ENCODE measurements at places on chromosomes 2 and 18.

GRCh38 chr2:119227346-119227745, 3.7 kb downstream of the STEAP3 start:
- DNase-seq = no peak

- no peak for DNase-seq
Observed at GRCh38 chr2:235171550-235172031, 219.8 kb downstream of the SH3BP4 start.

GRCh38 chr2:38268691-38269327, 108.3 kb downstream of the ATL2 start:
- no peak for DNase-seq

GRCh38 chr2:8524823-8525222, 157.0 kb upstream of the ID2 start:
- DNase-seq = no peak

DNA sequence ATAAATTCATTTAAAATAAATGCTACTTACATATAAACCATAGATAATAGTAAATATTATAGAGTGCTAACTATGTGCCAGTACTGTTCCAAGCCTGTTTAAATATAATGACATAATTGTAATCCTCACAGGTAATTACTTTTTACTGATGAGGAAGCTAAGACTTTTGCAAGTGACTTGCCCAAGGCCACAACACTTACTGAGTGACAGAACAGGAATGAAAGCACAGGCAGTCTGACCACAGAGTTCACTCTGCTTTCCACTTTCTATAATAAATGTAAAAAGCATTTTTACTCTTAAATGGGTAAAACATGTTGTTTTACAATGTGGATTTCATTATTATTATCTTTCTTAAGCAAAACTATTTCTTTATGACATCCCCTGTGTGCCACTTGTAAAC, 537.8 kb upstream of the SLC39A10 start:
- no peak for DNase-seq

GRCh38 chr2:56753182-56753581, 569.4 kb downstream of the CCDC85A start:
- no peak for DNase-seq

- no peak for DNase-seq
Observed at GRCh38 chr2:144383571-144384100, 136.3 kb downstream of the ZEB2 start.

- no peak for DNase-seq
Observed at GRCh38 chr2:119794237-119794636, 34.5 kb downstream of the PTPN4 start.

DNA sequence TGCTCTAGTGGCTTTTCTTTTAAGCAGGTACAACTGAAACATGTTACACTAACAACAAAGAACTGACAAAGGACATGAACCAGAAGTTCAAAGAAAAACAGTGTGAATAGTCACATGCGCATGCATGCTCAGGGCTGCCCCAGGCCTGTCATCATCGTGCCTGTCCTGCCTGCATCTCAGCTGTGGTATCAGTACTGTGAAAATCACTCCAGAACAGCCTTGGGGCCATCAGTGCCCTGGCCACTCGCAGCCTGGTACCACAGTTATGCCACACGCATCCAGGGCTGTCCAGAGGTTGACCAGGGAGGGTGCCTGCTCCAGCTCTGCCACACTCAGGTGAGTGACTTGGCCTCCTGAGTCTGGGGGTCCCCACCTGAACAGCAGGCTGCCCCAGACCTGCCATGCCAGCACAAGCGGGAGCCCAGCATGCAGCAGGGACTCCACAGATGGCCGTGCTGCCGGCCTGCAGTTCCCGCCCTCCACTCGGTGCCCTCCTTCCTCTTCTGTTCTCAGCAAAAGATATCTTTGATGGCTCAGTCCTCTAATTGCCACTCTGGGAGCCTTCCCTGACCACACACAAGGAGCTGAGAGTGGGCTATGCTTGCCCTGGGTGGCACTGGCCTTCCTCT, 12.3 kb downstream of the LIMS2 start:
- no peak for DNase-seq

DNA sequence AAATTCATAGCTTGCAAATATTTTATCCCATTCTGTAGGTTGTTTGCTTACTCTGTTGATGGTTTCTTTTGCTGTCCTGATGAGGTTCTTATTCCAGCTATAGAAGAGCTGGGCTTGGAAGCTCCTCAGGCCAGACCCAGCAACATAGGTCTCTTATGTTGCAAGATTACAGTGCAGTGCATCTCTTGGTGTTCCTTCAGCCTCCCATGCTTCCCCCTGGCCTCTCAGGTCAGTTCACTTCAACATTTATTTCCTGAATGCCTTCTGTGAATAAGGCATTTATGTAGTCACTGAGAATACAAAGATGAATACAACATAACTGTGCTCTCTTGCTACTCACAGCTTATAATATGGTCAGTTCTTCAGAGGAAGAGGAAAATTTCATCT, 179.0 kb upstream of the SLC39A10 start:
- DNase-seq = no peak

GRCh38 chr2:120857422-120857821, 121.8 kb downstream of the GLI2 start:
- DNase-seq = no peak

DNA sequence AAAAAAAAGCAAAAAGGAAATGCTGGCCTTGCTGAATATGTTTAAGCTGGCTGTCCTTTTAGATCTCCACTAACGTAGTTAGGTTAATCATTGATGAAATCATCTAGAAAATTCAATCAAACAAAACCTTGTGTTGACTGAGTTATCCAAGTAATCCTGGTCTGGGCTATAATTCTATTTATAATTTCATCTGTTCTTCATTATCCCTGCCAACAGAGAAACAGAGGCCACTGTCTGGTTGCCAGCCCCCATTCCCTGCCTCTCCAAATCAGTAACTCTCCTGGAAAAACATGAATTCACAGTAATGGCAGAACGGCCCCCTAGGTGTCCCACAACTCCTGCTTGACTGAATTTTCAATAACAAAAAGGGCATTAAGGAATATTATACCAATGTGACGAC, 24.6 kb downstream of the DOCK10 start:
- no peak for DNase-seq

GRCh38 chr18:53909668-53910067, 314.8 kb downstream of the MBD2 start:
- DNase-seq = peak; percentile 1

- peak; percentile 67 for DNase-seq
Observed at GRCh38 chr2:122236152-122236874, 480.9 kb downstream of the TSN start.

DNA sequence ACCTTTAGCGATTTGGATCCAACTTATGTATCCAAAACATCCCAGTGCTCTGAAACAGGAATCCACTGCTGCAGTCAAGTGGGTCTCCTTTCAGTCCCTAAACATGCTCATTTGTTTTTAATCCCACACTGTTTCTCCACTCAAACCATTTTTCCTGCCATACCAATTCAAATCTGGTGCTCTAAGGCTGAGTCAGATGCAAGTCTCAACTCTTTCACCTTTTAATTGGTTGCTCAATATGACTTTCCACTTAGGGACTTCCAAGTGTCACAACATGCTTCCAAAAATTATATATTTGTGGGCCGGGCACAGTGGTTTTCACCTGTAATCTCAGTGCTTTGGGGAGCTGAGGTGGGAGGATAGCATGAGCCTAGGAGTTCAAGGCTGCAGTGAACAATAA, 113.4 kb upstream of the TANK start:
- no peak for DNase-seq

DNA sequence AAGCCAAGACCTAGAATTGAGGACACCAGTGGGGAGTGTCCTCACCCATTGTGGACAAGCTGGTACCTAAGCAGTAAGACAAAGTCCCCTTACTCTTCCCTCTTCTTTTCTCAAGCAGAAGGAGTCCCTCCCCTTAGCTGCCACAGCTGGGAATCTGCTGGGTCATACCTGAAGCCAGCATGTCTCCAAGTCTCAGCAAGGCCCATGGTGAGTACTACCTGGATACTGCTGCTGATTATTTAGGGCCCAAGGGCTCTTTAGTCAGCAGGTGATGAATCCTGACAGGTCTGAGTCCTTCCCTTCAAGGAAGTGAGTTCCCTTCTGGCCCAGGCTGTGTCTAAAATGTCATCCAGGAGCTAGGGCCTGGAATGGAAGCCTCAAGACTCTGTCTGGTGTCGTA, 198.6 kb upstream of the STK17B start:
- no peak for DNase-seq

DNA sequence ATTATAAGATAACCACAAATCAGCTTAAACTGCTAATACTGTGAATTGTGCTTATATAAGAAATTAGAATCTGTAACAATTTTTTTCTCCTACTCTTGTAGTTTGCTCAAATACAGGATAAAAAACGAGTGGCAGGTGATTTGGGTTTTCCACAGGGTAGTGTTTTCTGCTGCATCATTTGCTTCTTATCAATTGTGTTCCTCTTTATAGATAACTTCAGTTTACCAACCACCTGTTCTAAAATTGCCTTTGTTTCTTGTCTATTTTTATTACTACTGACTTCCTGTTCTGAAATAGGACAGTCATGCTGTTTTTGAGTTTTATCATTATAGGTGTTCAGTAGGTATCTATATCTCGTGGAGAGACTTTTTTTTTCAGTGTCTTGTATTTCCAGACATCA, 56.9 kb downstream of the MFSD6 start:
- no peak for DNase-seq

DNA sequence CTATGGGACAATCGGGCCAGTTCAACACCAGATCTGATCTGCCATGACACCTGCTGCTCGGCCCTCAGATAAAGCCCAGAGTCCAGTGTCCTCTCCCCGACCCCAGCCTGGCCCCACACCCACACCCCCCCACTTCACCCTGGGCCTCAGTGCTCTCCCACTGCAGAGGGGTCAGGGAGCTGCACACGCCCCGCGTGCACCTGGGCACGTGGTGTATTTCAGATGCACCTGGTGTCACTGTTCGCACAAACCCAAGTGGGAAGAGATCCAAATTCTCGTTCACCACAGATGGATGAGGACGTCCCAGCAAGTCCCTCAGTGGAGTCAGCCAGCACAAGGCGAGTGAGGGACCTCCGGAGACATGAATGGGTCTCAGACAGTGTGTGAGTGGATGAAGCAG, 161.3 kb downstream of the RTP5 start:
- no peak for DNase-seq

DNA sequence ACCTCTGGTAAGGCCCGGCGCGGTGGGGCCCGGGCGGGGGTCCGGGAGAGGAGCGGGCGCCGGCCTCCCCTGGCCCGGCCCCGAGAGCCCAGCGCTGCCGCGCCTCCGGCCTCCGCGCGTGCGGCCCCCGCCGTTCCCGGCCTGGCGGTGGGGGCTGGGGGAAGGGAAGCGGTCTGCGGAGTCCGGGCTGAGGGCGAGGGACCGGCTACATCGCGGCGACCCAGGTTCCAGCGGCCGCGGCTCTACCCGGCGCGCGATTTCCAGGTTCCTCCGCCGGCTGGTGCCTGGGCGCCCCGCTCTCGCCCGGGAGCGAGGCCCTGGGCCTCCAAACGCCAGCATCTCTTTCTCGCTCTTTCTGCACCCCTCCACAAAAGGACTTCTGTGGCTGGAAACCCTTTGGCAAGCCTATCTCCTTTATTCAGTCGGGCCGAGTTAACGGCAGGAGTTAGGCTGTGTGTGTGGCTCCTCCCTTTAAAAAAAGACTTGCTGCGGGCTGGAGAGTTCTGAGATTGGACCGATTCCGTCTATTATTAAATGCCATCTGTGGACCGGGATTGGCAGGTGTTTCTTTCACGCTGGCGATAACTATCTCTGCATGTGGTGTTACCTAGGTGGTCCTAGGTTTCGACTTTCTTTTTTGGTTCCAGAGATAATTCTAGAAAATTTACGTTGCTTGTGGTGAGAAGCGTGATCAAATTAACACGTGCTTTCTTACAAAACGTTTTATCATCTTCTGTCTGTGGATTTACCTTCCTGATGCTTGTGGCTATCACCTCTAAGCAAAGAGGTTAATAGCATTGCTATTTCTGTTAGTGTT, 592 bp downstream of the ME2 start:
- DNase-seq = peak; percentile 30

- no peak for DNase-seq
Observed at GRCh38 chr2:26429779-26430578, 28.3 kb downstream of the DRC1 start.

GRCh38 chr18:9715088-9715343, 6.9 kb downstream of the RAB31 start:
- no peak for DNase-seq

DNA sequence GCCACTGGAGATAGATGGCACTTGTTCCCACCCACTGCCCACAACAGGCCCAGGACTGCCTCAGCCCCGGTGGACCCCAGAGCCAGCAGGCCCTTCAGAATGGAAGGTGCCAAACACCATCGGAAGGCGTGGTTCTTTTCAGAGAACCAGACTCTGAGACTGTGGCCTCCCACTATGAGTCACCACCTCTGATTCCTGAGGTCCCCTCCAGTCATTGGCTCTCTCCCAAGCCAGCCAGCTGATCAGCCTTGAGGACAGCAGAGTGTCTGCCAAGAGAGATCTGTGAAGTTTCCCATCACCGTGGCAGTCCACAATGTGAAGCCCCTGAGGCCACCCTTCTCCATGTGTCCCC, 10.4 kb upstream of the MAP3K2 start:
- peak; percentile 84 for DNase-seq

- DNase-seq = no peak
Observed at GRCh38 chr2:2027271-2027670, 283.0 kb upstream of the PXDN start.

GRCh38 chr2:148974095-148974494, 64.4 kb upstream of the LYPD6B start:
- no peak for DNase-seq

GRCh38 chr18:42176599-42176998, 221.6 kb downstream of the PIK3C3 start:
- DNase-seq = no peak

DNA sequence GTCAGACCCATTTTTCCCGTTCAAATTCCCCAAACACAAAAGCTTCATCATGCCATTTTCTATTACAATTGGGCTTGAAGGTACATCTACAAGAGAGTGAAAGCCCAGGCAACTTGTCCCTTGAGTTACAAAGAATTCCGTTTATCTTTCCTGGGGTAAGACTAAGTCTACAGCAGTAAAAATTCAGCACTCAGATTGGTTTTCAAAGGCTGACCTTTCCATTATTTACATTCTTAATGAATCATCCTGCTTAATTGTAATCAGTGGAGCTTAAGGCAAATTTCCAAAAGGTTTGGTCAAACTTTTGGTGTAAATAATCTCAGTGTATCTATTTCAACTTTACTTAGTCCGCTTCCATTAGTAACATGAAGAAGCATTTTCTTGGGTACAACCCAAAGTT, 33.4 kb upstream of the ST3GAL5 start:
- DNase-seq = no peak

- DNase-seq = no peak
Observed at GRCh38 chr2:191710411-191710900, 32.5 kb downstream of the NABP1 start.

DNA sequence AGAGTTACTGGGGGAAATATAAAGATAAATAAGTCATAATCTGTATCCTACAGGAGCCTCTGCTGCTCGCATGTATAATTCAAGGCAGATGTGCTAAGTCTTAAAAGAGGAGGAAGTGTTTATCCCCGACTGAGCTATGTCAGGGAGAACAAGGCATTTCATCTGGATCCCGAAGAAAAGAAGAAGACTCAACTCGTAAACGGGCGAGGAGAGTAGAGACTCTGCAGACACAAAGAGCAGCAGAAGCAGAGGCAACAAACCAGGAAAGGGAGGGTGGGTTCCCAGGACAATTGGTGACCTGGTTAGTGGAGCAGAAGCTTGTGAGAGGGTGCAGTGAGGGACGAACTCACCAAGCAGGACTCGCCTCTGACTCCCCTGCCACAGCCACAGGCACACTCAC, 368.6 kb downstream of the EIPR1 start:
- no peak for DNase-seq
